ENCODE measurements at places on chromosomes 11 and 22. TPM values are rescaled to one million over a fixed set of nuclear protein-coding genes. Genes with fewer than 3 reads are reported as not detected.

The LIF gene
- 0.54 TPM for total RNA-seq

The RIMBP3C gene
- total RNA-seq: not detected

The P2RX6 gene
- 3.9 TPM for total RNA-seq

The GRIA4 gene
- not detected for total RNA-seq

The PTPRCAP gene
- 1.0 TPM for total RNA-seq

The PATE3 gene
- total RNA-seq: not detected

The KCNQ1OT1 gene
- 0.35 TPM for total RNA-seq

The MYBPC3 gene
- 2,568 TPM for total RNA-seq

- no peak for DNase-seq
These were observed 2.9 kb upstream of the APOA1 start for GRCh38 chr11:116840224-116840745.

DNA sequence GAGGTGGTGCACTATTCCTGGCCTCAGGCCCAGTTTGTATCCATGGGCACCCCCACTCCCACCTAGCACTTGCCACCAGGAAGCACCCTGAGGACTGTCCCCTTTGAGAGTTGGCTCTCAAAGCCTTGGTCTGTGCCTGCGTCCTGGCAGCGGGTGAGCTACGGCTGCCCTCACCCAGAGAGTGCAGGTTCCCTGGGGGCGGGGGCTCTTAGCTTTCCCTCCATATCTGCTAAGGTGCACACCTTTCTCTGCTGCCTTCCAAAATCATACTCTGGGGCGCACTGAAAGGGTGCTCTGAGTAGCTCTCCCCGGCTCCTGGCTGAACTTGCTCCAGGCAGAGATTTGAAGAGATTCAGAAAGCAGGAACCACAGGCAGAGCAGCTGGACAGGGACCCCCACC lies 7.1 kb downstream of the KCNQ1 start:
- DNase-seq: peak; percentile 29

DNA sequence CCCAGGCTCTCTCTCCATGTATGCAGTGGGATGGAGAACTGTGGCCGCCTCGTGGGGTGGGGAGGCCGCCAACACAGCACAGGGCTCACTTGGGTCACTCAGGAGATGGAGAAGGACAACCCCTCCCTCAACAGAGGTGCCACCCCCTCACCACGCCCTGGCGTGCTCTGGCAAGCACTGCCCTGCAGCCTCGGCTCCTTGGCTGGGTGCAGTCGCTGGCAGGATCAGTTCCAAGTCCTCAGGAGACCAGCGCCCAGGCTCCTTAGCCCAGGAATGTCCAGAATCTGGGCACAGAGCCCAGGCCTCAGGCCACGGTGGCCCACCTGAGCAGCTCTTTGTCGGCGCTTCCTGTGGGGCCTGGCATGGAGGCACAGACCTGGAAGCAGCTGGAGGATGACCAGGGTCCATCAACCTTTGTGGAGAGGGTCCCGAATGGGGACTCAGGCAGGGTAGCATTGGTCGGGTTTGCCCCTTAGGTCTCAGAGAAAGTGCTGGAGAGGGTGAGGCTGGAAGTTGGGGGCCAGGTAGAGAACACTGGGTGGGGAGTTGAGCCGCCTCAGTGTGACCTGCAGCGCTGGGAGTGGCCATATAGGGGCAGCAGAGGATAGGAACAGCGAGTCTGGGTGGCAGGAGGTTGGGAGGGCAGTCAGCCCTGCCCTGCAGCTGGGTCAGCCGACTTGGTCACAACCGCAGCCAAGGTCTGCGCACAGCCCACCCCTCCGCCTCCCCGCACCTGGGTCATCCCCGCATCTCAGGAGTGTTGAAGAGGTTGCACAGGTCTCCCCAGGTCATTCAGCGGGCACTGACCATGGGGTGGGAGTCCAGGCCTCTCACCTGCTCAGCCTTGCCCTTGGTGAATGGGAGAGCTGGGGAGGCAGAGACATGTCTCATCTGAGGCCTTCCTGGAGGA lies 8.2 kb downstream of the SUSD2 start:
- peak; percentile 83 for DNase-seq

DNA sequence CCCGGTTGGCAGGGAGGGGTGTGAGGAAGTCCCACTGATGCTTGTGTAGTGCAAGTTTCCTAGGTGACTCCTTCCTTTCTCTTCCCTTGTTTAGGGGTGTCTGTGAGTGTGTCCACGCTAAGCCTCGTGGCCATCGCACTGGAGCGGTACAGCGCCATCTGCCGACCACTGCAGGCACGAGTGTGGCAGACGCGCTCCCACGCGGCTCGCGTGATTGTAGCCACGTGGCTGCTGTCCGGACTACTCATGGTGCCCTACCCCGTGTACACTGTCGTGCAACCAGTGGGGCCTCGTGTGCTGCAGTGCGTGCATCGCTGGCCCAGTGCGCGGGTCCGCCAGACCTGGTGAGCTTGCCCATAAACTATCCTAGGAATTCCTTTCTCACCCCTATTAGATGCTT lies 10.4 kb downstream of the CCKBR start:
- DNase-seq: no peak

GRCh38 chr11:12292766-12293165 lies 84.6 kb upstream of the PARVA start:
- DNase-seq: no peak

- DNase-seq: peak; percentile 57
These were observed 726 bp downstream of the PKNOX2 start for GRCh38 chr11:125165111-125165842.

DNA sequence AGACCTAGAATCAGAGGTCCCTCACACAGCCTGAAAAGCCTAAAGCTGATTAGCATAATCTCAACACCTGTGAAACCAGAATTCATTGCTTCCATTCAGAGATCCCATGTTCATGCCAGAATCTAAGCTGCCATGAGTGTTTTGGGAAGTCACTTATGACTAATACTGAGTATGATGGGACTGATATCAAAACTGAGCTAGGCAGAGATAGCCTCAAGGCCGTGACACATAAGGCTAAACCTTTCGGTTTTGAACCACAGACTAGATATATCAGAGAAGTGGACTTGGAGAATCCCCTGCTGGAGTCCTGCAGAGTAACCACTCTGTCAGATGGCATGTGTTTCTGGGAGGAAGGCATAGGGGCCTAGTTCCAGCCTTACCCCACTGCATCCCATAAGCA lies 23.1 kb upstream of the GLYATL2 start:
- no peak for DNase-seq

DNA sequence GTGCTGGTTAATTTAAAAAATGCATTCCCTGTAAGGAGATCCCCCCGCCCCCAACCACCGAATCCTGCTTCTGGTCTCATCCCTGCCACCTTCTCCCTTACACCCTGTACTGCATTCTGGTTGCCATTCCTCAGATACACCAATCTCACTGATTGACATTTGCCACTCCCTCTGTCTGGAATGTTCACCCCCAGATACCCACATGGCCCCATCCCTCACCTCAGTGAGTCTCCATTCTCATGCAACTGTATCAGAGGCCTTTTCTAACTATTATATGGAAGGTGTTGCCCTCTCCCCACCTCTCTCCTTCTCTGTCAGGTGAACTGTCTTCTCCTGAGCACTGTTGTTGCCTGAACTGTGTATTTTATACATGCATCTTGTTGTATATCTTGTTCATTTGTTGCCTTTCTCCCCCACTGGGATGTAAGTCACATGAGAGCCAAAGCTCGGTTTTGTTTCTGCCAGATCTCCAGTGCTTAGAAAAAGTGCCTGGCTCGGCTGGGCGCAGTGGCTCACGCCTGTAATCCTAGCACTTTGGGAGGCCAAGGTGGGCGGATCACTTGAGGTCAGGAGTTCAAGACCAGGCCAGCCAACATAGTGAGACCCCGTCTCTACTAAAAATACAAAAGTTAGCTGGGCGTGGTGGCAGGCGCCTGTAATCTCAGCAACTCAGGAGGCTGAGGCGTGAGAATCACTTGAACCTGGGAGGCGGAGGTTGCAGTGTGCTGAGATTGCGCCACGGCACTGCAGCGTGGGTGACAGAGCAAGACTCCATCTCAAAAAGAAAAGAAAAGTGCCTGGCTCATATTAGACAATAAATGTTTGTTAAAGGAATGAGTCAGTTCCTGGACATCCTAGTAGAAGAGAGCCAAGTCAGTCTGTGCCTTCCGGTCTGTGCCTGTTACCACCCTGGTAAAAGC lies 61.0 kb downstream of the TNRC6B start:
- peak; percentile 49 for DNase-seq

DNA sequence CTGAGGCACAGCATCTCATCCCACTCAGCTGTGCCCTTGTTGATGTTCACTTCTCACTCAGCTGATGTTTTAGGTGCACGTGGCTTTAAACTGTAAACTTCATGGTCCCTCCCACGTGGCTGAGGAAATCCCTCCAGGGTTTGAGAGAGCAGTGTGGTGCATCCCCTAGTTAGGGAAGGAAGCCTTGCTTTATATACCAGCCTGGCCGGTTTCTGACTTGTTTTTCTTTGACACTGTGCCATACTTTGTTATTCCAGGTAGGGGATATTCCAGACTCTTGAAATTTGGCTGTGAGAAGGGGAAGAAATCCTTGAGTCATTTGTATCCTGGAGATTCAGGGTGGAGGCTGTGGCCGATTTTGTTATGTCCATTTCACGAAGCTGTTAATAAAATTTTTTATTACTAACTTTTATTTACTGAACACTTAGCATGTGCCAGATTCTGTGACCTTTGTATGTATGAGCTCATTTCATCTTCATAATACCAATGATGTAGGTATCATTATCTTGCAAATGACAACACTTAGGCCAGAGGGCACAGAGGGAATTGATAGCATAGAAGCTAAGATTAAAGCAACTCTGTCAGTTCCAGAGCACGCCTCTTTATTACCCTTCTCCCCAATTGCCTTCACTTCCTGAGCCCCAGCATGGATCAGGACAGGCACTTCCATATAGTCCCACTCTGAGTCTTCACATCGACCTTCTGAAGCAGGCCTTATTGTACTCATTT lies 116.6 kb downstream of the NAV2 start:
- no peak for DNase-seq

- no peak for DNase-seq
These were observed 22.1 kb downstream of the MTFP1 start for GRCh38 chr22:30447656-30448055.

- DNase-seq: peak; percentile 76
These were observed 616 bp downstream of the BTBD10 start for GRCh38 chr11:13462311-13462900.

GRCh38 chr11:71330349-71330748 lies 78.0 kb upstream of the SHANK2 start:
- DNase-seq: no peak

GRCh38 chr22:23070418-23071229 lies at the start of gene GNAZ:
Gene GNAZ (plus strand): TSS chr22:23070519. CDS start chr22:23095696, 25,177 bp downstream.
- DNase-seq: peak; percentile 45

- DNase-seq: no peak
These were observed 116.4 kb downstream of the CACNA1I start for GRCh38 chr22:39686776-39687525.

- no peak for DNase-seq
These were observed 106.4 kb upstream of the TENM4 start for GRCh38 chr11:79547256-79547655.

- no peak for DNase-seq
These were observed 35.8 kb downstream of the IGLL5 start for GRCh38 chr22:22923379-22923778.

All from Right ventricle myocardium superior (tissue), 1 donor.